ENCODE measurements at places on chromosomes 1 and 21.

- no peak for DNase-seq
These were observed 270.0 kb downstream of the TRABD2B start for GRCh38 chr1:47727051-47727696.

GRCh38 chr1:181479137-181479745, 4.1 kb upstream of the CACNA1E start:
- DNase-seq, result peak; percentile 48

DNA sequence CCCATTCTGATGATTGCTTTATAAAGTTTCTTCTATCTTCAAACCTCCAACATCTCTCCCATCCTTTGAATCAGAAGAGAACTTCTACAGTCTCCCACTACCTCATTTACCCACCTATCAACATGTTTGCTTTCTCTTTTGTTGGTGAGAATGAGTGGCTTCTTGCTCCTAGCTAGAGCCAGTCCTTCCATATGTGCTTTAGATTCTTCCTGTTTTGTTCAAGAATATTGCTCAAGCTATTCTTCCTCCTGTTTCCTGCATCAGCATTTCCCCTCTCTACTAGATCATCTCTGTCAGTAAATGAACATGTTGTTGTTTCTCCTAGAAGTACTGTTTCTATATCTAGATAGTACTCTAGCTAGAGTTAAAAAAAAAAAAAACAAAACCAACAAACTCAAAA, 6.3 kb downstream of the ATF6 start:
- DNase-seq, result no peak

DNA sequence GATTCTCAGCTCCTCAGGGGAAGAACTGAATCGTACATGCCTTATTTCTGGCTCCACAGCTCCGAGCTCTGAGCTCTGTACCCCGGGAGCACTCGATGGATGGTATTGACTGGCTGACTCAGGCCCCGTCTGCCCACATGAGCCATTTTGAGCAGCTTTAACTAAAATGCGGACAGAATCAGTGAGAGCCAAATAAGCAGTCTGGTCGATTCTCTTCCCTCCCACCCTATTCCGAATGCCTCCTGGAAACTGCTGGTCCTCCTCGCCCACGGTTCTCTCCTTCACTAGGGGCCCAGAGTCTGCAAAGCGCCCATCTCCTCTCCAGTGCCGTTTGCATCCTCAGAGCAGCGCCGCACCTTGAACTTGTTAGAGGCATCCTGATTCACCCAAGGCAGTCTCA, 125.9 kb upstream of the IRF2BP2 start:
- no peak for DNase-seq

GRCh38 chr1:193662030-193662429, 475.6 kb upstream of the B3GALT2 start:
- DNase-seq, result no peak

DNA sequence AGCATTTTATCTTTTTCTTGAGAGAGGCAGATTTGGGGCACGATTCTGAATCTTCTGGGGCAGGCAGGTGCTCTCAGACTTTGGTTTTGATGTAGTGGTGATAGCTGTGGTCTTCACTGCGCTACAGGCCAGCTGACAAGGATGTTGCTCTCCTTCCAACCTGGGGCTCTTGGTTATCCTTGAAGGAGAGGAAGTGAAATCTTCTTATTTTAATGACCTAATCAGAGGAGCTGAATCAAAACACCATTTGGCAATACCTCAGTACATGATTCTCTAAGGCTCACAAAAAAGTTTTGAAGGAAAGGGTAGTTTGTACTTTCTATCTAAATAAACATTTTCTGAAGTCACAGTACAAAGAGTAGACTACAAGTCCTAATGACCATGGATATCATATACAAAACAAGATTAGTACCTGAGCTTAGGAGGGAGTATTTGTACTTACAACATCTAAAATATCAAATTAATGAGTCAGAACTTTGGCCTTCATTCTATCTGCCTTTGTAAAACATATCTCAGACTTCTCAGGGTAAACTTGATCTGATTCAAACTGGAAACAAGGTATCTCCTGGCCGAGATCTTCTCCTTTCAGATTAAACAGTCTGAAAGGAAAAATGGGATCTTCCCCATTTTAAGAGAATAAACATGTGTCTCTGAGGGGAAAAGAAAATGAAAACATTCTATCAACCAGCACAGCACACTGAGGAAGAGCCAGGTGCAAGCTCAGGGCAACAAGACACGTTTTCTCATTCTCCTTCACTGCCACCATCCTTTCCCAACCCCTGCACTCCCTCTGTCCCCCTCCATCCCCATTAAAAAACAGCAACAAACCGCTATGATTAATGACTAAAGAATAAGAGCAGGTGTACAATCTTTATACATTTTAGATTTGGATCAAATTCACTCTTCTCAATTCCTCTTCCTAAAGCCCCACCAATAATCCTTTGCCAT, 69.2 kb downstream of the SH3GLB1 start:
- DNase-seq, result no peak

- no peak for DNase-seq
These were observed 561 bp downstream of the CD1E start for GRCh38 chr1:158354255-158354654.

Data from HAP-1 (cell line).